ENCODE measurements at places on chromosomes 2 and 18.

DNA sequence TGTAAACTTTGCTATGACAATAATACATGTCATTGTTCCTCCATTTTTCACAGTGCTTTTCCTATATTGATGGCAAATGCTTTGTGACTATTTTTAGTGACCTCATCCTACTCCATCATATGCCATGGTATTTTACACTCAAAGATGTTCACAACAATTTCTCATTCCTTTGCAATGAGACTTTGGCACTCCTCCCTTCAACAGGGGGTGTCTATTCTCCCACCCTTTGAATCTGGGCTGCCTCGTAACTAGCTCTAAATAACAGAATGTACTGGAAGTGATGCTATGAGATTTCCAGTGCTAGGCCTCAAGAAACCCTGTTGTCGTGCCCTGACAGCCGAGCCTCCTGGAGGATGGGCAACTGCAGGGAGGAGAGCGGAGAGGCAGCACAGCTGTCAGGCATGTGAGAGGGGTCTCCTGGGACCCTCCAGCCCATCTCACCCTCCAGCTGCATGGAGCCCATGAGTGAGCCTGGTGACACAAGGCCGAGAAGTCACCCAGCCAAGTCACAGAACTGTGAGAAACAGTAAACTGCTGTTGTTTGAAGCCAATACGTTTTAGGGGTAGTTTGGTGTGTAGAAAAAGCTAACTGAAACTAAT is 103.1 kb upstream of the APCDD1 start:
- no peak for DNase-seq

- no peak for DNase-seq
Observed at GRCh38 chr18:26618135-26618534, 69.8 kb upstream of the KCTD1 start.

DNA sequence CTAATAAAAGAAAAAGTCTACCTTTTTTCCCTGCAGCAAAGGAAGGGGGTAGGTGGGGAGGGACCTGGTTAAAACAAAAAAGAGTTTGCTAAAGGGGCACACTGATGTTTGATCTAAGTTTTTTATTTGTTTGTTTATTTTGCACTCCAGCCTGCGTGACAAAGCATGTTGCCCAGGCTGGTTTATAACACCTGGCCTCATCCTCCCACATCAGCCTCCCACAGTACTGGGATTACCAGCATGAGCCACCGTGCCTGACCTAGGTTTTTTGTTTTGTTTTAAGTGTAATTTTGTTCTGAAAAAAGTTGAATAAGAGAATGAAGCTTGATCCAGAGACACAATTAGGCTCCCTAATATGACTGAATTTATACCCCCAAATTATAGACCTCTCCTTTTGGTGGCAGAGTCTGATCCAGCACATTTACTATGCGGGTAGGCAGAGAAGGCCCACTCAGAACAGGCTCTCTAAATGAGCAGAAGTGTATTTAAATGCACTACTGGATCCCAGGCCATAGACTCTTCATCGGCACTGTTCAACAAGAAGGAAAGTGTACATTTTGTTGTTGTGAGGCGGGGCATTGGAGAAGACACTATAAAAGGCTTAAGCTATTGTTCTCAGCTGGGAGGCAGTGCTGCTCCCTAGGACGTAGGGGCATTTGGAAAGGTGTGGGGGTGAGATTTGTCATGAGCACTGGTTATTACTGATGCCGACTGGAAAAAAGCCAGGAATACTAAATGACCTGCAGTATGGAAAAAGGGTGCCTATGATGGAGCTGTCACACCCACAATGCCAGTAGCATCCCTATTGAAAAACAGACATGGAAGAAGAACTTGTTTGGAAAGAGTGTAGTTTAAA is 32.4 kb downstream of the MRPS9 start:
- no peak for DNase-seq

GRCh38 chr18:49050452-49050851 is 99.7 kb upstream of the SMAD7 start:
- DNase-seq, result no peak

- DNase-seq, result no peak
Observed at GRCh38 chr18:49926106-49926745, 112.9 kb upstream of the ACAA2 start.

GRCh38 chr2:106187273-106187891 is 6.7 kb downstream of the UXS1 start:
- DNase-seq, result no peak

GRCh38 chr18:48430150-48430549 is 21.0 kb upstream of the ZBTB7C start:
- DNase-seq, result no peak

GRCh38 chr2:77179297-77179696 is 342.9 kb downstream of the LRRTM4 start:
- no peak for DNase-seq

GRCh38 chr2:73134471-73134870 is 21.7 kb upstream of the RAB11FIP5 start:
- no peak for DNase-seq

- DNase-seq, result no peak
Observed at GRCh38 chr2:143934626-143935481, 585.1 kb downstream of the ZEB2 start.

DNA sequence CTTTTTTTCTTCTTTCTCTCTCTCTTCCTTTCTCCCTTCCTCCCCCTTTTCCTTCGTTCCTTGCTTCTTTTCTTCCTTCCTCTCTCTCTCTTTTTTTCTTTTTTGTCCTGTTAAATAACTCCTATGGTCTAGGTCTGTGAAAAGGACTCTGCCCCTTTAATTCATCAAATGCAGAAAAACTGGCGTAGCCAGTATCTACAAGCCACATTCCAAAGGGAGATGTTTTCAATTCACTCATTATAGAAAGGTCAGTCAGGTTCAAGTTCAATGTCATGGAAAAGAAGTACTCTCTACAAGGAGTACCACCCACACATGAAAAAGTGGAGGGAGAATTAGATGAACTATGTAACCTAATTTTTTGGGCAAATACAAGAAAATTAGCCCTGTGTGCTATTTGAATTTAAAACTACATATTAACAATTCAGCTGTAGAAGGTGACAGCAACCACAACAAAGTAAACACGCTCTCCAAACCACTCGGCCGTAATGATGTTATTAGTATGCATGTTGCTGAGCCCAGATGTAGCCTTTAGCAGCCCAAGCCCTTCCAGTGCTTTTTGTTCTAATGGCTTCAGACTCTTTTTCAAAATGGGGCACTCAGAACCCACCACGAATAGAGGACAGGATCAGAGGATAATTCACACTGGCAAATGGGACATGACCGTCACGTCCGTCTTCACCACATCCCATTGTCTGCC is 735.4 kb upstream of the FANCL start:
- DNase-seq, result no peak

- DNase-seq, result no peak
Observed at GRCh38 chr18:6482198-6482977, 67.7 kb upstream of the L3MBTL4 start.

DNA sequence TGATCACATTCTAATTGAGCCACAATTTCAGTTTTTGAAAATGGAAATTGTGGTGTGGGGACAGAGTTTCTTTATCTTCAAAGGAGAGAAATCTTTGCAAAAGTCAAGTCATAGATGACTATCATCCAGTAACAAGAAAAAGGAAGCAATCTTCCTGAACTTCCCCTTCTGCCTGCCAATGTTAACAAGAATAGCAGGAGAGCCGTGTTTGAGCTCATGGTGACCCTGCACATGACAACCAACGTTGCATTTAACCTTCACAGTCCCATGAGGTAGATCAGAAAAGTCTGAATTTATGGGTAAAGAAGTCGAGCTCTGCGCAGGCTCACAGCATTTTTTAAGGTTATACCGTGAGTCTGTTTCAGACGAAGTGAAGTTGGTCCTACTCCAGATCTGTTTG is 454.9 kb downstream of the LPIN1 start:
- DNase-seq, result no peak

DNA sequence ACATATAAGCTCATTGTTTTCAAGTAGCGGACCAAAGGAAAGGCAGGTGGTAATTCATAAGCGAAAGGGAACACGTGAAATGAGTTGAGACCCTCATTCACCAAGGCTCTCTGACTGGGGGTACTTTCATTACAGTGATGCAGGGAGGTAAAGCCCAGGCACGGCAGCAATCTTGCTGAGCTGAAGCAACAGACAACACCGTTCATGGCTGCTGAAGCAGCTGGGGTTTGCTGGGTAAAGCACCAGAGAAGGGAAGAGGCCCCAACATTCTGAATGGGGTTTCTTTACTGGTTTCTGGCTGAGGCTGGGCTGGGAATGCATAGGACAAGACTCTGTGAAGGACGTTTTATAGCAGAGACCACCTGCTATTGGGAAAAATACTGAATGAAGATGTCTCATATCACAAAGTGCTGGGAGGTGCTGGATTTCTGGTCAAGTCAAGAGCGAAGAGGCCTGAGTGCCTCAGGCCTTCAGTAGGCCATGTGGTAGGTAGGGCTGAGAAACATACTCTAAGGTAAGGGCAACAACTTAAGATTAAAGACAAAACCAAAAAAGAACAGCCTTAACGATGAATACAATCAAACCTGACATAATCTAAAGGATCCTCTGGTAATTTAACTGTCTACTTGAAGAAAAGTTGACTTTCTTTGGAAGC is 324.7 kb upstream of the PIK3C3 start:
- no peak for DNase-seq

- DNase-seq, result no peak
Observed at GRCh38 chr2:38590053-38590452, 12.7 kb downstream of the HNRNPLL start.

DNA sequence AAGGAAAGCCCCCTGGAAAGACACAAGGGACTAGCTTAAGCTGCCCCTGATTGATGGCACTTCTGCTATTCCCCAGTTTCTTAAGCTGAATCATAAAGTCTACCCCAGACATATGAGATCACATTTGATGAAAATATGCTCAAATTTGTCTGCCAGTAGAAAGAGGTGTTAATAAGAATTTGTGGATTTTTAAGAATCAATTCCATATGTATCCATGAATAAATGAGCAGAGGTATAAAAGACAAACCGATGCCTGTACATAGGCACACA is 119.9 kb downstream of the CCBE1 start:
- no peak for DNase-seq

Data from effector CD8-positive, alpha-beta T cell (primary cell).